ENCODE measurements at places on chromosomes 2 and 18.

DNA sequence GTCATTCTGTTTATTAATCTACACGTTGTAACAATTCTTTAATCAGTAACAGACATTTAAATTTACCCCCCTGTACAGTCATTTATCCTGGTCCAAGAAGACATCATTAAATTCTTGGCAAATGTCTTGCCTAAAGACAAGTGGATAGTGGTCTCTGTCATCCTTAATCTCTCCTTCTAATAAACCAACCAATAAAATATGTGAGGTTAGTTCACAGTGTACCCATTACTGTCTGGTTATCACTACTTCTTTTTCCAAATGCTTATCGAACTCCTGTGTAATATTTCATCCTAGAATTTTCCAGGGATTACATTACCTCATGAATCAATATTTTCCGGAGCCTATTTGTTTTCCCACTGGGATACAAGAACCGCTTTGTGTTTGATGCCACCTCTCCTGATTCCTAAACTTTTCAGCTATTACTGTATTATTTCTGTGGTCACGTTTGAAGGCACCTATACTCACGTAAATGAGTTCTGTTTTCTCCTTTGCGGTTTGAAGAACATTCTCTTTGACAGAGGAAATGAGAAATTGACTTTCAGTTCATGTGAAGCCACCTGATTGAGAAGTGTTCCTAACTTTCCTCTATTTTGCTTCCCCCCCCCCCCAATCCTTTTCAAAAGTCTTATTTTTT, 131.5 kb downstream of the RTN4 start:
- no peak for DNase-seq

DNA sequence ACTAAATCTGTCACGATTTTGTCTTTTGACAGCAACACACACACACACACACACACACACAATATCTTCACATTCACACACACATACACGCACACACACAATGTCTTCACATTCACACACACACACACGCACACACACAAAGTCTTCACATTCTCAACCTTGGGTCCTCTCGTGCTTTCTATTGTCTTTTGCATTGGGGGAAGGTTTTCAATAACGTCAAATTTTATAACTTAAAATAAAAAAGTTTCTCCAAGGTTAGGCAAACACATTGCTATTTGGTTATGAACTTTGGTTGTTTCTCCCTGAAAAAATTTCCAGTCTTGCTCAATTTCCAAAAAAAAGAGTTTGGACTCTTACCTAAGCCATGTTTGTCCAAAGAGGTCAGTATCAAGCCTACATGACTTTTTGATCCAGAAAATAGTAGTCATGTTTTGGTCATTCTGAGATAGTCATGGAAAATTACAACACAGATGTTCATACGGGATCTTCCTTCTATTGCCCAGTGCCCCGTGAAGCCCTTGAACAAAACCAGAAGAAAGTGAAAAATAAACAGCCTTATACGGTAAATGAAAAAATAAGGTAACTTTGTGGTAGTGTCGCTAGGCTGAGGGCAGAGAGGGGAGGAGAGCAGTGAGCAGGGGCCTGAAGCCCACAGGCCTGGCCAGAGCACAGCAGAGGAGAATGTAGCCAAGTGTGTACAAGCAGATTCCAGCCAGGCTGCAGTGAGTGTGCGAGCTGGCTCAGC, 542.8 kb upstream of the ID2 start:
- no peak for DNase-seq

- no peak for DNase-seq
Observed at GRCh38 chr2:121377646-121378045, 92.6 kb upstream of the TFCP2L1 start.

- no peak for DNase-seq
Observed at GRCh38 chr2:60554646-60555065, 1.2 kb upstream of the BCL11A start.

DNA sequence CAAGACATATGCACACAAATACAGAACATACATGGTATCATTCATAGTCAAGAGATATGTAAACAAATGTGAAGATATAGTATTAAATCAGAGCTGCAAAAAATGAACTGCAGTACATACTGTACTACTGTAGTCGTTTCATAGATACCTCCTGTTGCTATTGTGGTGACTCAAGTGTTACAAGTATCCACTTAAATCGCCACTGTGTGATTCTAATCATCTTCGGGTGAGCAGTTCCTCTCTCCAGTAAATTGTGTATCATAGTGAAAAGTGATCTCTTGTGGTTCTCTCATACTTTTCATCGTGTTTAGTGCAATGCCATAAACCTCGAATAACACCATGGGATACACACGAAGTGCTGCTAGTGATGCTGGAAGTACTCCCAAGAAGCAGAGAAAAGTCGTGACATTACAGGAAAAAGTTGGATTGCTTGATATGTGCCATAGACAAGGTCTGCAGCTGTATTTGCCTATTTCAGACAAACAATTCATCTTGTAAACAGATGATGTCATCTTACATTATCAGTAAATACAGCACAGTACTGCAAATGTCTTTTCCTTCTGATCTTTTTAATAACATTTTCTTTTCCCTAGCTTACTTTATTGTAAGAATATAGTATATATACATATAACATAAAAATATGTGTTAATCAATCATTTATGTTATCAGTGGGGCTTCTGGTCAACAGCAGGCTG, 222.2 kb downstream of the BCL11A start:
- DNase-seq, result no peak

GRCh38 chr2:188524519-188525113, 232.9 kb downstream of the GULP1 start:
- DNase-seq, result no peak

GRCh38 chr18:10111191-10111590, 197.4 kb downstream of the VAPA start:
- no peak for DNase-seq

- no peak for DNase-seq
Observed at GRCh38 chr2:47486841-47487497, 84.0 kb downstream of the MSH2 start.

DNA sequence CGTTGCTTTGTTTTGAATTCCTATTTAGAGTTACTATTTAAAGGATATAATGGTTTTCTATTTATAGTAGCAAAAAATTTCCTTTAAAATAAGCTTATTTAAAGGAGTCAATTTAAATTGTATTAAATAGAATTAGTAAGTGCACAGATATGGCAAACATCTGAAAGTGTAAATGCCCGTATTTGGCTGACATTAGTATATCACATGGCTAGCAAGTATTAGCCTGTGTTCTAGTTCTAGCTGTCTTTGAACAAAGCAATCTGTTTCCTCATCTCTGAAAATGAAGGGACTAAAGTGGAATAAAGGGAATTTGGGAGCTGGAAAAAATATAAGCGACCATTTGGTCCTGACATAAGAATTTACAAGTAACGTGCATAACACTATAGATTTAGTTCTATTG, 32.2 kb downstream of the PELI1 start:
- no peak for DNase-seq

- no peak for DNase-seq
Observed at GRCh38 chr18:45250479-45250878, 364.8 kb upstream of the SLC14A2 start.

- no peak for DNase-seq
Observed at GRCh38 chr2:59083075-59083828, 842.1 kb upstream of the FANCL start.

- no peak for DNase-seq
Observed at GRCh38 chr18:50986360-50987087, 18.7 kb downstream of the ELAC1 start.
